Cerebellar cortex (tissue), 1 donor: ENCODE measurements at places on chromosomes 16 and 17.
A peak's percentile ranks its signal among the peaks of the same experiment; 100 is the strongest.

DNA sequence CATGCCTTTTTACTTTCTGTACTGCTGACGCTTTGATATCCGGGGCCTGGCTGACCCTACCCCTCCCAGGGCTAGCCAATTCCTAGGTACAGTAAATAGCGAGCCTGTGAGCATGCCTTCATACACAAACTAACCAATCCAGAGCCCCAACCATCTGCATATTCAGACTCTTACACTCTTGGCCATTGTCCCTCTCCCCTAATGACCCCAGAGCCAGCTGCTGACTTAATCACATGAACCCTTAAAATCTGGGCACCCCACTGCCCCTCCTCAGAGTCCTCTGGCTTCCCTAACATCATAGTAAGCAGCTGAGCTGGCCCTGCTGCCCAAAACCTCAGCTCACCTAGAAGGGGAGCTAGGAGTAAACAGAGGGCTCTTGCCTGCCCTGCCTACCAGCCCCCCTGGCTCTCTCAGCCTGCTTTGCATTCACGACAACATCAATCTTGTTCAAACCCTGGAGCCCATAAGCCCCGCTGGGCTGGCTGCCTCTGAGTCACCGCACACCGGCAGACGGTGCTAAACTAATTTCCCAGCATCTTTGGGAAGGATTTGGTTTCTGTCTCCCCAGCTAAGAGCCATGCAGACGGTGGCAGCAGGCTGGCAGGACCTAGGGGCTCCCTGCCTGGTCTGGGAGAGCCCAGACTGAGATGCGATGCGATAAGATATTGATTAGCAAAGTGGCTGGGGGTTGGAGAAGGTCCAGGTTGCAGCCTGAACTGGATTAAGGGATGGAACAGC is 63.2 kb downstream of the CLEC19A start:
- DNase-seq = no peak

DNA sequence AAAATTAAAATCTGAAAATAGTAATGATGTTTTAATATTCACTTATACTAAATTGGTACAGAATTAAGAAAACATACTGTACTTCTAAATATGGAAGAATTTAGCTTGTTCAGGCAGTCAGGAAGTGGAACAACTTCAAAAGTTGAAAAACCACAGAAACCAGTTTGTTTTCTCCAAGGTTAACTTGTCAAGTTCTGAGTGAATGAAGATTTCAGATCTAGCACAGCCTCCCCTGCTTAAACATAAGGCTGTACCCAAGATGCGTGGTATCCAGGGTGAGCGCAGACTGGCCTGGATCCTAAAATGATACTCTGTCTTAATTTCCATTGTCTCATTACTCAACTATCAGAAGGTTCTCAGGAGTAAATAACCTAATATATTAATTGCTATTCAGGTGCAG is 730.7 kb upstream of the KIF2B start:
- DNase-seq = peak; percentile 17

GRCh38 chr17:74532115-74532514 is 840 bp upstream of the CD300LB start:
- DNase-seq = no peak

DNA sequence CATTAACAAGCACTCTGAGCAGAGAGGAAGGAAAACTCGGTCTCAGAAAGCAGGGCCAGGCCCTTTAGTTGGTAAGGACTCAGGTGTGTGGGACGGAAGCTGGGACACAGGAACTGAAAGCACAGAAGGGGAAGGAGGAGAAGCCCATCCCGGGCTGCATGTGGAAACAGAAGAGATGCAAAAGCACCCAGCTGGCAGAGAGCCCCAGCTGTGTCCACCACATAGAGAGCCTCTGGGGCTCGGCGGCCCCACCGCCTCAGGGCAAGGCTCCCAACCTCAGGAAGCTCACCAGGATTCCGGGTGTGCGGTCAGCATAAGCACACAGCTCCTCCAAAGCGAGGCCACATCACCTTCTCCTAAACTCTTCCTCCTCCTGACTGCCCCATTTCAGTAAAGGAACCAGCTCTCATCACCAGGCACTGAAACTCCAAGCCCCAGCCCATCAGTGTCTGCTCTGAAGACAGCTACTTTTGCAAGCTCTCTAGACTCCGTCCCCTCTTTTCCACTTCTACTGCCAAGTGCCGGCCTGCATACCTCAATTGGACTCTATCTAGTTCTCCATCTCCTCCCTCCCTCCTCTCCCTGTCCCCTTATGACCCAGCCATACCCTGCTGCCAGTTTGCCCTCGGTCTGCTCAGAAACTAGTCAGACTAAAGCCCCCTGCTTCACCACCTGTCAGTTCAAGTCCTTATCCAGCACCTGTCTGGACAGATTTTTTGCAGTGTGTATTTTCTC is 6.0 kb downstream of the ST3GAL2 start:
- DNase-seq = no peak

DNA sequence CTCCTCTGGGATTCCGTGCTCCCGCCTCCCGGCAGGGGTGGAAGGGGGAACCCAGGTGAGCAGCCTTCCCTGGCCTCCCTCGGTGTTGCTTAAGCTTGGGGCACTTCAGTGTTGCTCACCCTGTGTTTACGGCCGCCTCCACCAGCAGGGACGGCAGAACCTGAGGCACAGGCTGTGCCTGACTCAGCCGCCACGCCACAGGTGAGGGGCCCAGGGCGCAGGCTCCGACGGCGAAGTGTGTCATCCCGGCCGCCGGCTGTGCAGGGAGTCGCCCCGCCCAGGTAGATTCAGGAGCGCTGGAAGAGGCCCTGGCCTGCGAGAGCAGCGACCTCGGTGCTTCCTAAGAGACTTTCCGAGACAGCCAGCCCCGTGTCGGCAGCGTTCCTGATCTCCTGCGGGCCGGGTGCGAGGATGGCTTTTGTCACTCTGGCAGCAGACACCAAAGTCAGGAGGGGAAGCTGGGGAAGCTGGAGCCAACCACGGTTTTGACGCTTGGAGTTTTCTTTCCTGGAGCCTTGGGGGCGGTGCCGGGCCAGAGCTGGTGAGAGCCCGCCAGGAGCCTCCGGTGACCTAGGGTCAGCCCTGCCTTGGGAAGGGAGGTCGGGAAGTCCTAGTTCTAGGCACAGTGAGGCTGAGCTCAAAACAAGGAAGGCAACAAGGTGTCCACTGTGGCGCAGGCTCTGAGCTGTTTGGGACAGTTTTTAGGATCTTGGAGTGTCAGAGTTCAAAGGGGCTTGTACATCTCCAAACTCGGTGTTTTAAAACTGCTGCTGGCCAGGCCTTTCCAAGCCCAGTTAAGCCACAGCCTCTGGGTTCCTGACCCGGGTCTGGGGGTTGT is 2.1 kb downstream of the GSE1 start:
- DNase-seq = peak; percentile 56

DNA sequence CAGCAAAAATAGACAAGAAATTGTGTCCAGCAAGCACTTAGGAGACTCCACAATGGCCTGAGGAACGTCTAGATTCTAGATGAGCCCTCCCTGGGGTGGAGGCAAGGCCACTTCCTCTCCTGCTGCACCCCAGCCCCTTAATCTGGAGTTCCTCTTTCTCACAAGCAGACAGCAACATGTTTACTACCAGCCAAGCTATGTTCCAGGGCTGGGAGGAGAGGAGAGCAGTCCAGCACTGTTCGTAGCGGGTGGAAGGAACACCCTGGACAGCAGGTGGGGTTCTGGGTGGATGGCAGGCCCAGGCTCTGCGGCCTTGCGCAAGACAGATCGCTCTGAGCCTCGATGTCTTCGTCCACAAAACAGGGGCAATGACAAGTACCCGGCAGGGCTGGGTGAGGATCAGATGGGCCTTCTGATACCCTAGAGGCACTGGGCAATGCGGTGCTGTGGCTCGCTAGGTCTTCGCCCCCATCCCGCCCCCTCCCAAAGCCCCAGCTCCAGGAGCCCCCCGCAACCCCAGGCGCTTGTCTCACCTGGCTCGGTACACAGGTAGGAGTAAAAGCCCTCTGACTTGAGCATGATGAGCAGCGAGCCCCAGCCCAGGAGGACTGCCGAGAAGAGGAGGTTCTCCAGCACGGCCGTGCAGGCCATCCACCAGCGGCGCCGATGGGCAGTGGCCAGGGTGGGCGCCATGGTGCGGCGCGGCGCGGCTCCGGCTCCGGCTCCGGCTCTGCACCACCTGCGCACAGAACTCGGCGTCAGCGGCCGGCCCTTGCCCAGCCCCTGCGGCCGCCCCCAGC is 1.3 kb downstream of the SLC43A2 start:
- DNase-seq = peak; percentile 77

- no peak for DNase-seq
Observed at GRCh38 chr16:84924331-84925091, 86.8 kb downstream of the ZDHHC7 start.

DNA sequence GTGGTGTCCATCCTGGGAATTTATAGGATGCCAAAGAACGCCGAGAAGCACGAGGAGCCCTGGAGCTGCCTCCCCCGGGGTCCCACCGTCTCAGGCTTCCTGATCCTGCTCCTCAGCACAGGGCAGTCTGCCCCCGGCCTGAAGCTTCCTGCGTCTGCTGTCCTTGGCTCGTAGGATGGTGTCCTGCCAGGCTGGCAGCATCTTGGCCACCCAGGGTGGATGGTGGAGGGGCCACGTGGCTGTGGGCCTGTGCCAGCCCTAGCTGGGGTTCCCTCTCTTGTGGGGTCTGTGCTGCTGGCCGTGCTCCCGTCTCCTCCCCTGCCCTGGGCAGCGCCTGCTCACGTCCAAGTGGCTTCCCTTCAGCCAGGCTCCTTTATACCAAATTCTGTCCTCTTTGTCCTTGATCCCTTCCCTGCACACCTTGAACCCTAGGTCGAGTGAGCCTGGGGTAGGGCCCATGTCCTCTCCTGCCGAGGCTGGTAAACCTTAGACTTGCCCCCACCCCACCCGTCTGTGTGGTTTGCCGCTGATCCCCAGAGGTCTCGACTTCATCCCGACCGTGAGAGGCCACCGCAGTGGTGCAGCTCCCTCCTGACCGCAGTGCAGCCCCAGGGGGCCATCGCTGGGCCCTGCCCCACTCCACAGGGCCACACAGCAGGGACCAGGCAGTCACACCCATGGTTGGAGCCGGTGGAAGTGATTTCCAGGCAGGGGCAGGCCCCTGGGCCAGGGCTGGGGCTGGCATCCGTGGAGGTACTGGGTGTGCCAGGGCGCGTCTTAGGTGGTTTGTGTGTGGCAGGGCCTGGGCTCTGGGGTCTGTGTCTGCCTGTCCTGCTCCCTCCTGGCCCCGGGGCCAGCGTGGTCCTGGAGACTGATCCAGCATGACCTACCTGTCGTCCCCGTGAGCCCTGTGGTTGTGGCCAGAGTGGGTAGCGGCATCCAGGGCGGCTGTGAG is 46.5 kb downstream of the BAIAP2 start:
- DNase-seq = no peak

GRCh38 chr17:50802609-50803571 is 32.5 kb upstream of the WFIKKN2 start:
- DNase-seq = no peak

- no peak for DNase-seq
Observed at GRCh38 chr17:50064253-50065001, 8.5 kb downstream of the ITGA3 start.

DNA sequence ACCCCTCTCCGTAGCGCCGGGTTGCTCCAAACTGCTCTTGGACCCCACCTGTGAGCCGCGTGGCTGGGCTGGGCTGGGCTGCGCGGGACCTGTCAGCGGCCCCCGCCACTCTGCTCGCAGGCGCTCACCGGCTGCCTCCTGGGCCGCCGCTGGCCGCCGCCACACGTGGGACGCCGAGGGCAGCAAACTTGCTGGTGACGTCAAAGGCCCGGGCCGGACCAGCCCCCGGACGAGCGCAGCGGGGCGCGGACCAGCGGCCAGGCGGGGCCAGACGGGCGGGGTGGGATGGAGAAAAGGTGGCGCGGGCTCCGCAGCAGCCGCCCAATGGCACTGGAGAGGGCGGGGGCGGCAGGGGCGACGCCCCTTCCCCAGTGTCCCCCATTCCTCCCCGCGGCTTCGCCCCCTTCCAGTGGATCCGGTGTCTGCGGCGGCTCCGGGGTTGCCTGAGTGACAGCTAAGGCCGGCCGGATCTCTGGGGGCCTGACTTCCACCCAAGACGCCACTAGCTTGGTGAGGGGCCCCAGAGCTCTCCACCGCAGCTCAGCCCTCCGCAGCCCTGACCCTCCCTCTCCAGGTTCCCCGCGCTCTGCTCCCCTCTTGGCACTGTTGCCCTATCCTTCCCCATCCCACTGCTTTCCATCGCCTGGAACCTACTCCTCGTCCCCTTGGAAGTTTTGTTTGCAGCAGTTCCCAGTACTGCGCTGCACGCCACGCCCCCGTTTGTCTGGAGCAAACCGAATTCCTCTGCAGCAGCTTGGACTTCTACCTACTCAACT is at the start of gene HS3ST3A1:
Gene HS3ST3A1 (minus strand): TSS at position 154 of the 776 bp plus-strand sequence. CDS start 800 bp downstream, outside the sequence.
- no peak for DNase-seq

DNA sequence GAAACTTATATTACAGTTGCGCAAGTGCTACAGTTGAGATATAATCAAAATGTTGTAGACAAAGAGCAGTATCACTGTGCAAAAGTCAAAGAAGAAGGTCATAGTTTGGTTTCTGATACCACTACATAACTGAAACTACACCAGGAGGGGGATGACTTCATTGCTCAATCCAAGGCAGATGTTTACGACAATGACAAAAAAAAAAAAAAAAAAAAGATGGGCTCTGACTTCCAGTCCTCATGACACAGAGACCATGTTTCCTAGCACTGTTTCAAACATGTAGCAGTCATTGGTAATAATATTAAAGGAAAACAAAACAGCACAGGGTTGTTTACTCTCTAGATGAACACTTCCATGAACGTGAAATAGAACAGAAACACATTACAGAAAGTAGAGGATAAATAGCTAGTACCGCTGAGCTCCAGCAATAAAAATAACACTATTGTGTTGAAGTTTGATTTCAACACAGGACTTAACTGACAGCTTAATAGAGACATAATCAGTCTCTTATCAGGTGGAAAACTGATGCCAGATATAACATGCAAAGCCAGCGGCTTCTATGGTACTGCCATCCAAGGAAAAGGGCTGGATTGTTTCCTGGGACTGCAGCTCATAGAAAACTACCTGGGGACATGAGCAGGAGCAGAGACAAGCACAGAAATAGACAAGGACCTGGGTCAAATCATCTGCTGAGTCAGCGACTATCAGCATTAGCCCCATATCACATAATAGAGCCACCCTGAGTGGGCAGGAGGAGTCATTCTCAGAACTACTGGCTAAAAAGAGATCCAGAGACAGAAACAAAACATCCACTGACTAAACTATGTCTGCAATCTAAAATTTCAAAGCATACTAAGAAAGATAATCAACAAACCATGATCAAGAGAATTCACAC is 463.6 kb upstream of the SOX9 start:
- no peak for DNase-seq

GRCh38 chr16:87317750-87318644 is 805 bp upstream of the C16orf95 start:
- peak; percentile 45 for DNase-seq

DNA sequence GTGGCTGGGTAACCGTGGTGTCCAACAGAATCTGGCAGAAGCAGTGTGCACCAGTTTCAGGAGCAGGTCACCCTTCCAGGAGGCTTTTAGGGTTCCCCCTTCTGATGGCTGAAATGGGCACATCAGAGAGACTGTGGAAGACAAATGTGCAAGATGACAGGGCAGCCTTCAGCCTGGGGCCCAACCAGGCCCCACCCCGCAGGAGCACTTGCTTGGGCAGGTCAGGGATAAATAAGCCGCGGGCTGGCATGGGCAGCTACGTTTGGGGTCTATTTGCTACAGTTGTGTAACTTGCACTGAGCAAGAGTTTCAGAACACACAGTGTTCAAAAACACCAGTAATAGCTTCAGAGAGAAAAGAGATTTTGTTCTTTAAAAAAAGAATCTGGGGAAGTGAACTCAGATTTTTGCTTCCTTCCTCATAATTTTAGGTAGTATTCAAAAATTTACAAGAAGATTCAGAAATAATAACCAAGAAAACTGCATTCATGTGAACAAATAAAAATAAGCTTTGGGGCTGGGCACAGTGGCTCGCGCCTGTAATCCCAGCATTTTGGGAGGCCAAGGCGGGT is 44.9 kb upstream of the BAHCC1 start:
- DNase-seq = no peak

GRCh38 chr17:29764748-29765147 is 142.0 kb upstream of the CORO6 start:
- DNase-seq = no peak
